ENCODE measurements at places on chromosomes 12 and 14. TPM values are rescaled to one million over a fixed set of nuclear protein-coding genes. Genes with fewer than 3 reads are reported as not detected.

Gene KLRK1
- total RNA-seq: 0.43 TPM

Gene PAPLN
- total RNA-seq: 1.6 TPM

Gene LBHD2
- total RNA-seq: not detected

Gene VRTN
- not detected for total RNA-seq

Gene HELB
- total RNA-seq: 38.3 TPM

Gene TSPAN31
- 23.0 TPM for total RNA-seq

Gene WNT5B
- total RNA-seq: 1.4 TPM

- DNase-seq: no peak
These were observed 5.5 kb upstream of the DDX23 start for GRCh38 chr12:48857278-48857994.

GRCh38 chr14:95533822-95534221 lies 1.0 kb upstream of the GLRX5 start:
- no peak for DNase-seq

DNA sequence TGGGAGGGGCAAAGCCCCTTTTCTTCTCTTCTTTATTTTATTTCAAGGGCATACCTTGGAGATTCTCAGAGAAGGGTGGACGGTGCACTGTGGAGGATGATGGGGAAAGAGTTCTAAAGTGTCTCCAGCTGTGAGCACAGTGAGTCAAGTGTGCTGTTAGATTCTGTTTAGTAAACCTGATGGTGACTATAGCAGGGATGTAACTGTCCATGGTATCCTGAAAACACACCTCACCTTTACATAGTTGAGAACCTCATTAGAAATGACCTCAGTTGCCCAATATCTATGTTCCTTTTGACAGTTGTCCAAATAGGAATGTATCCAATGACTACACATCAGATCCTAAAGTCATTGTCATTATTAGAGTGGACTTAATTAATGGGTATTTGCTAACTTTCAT lies 38.0 kb downstream of the CNTN1 start:
- DNase-seq: no peak

DNA sequence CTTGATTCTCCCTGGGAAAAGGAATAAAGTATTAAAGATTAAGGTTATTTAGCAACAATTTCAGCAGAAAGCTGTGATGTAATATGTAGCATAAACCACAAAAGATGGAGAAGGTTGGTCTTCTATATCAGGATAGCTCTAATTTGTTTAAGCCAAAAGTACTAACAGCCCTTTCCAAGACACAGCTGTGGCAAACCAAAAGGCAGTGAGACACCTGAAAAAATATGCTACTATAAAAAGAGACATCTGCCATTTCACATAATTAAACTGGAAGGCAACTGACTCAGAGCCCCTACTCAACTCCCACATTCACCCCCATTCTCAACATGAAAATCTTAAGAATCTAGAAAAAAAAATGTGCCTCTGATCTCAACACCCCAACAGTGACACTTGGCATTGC lies 390.2 kb upstream of the PRICKLE1 start:
- DNase-seq: no peak

DNA sequence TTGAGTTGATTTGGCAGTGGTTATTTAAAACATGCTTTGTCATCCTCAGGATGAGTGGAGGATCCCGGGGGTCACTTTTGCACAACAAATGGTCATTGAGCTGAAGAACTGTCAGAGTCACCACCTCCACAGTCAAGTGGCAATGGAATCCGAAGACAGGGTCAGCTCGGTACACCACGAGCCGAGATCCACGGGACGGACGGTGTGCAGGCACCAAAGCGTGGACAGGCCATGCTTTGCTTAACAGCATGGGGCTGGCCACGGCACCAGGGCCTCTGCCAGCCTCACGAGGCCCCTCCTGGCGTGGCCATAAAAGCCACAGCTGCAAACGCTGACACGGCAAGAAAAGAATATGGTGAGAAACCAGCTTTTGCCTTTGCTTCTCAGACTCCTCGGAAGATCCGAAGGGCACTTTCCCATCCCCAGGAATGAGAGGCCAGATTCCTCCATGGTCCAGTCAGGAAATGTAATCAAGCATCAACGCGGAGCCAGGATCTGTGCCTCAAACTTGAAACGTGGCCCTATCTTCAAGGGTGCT lies 152.2 kb upstream of the DIO3 start:
- no peak for DNase-seq

- DNase-seq: peak; percentile 17
These were observed 129.8 kb downstream of the TMX1 start for GRCh38 chr14:51369814-51370213.

DNA sequence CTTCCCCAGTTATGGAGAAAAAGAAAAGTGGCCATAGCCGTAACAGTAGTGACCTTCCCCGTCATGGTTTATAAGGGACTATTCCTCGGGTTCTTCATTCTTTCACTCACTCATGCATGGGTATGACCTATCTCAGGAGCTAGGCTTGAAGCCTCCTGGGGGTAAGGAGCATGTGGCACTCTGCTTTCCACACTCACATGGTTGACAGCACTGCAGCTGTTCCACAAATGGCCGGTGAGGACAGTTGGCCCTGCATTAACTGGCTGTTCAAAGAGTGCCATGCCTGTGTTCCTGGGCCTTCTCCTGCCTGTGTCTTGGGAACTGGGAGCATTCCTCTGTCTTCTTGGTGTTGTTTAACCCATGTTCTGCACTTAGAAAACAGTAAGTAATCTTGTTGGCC lies 66.2 kb upstream of the PNMA1 start:
- no peak for DNase-seq

DNA sequence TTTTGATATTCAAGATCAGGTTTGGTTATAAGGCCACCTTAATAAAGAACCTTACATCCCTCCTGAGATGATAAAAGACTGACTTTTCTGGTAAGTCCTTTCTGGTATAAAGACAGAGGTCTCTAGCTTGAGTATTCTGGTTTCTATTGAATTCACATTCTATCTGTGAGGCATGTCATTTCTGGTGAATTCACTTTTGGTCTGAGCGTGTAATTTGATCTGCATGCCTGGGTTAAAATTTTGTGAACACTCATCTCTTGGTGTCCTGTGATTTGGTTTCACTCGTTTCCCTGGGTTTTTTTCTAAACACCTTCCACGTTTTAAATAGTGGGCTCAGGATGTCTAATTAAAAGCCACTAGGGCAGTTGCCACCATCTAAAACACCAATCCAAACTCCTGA lies 12.2 kb downstream of the EIF5 start:
- DNase-seq: no peak

GRCh38 chr12:51829641-51830040 lies 18.9 kb downstream of the FIGNL2 start:
- no peak for DNase-seq

DNA sequence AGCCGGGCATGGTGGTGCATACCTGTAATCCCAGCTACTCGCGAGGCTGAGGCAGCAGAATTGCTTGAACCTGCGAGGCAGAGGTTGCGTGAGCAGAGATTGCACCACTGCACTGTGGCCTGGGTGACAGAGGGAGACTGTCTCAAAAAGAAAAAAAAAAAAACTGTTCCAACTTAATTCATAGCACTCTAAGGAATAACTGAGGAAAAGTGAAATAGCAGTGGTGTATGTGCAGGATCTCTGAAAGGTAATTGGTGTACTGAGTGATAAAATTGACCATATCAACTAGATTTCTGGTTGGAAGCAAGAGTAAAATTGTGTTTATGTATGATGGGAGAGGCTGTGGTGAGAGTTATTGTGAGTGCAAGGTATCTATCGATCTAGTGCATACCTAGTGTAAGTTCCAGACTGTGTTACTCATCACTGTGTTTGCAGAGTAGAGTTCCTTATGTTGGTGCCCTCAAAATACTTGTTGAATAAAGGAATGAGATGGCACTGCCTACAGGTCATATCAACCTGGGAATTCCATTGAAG lies 6.3 kb downstream of the CAND1 start:
- DNase-seq: no peak

GRCh38 chr12:95505039-95505438 lies 31.1 kb downstream of the METAP2 start:
- no peak for DNase-seq

DNA sequence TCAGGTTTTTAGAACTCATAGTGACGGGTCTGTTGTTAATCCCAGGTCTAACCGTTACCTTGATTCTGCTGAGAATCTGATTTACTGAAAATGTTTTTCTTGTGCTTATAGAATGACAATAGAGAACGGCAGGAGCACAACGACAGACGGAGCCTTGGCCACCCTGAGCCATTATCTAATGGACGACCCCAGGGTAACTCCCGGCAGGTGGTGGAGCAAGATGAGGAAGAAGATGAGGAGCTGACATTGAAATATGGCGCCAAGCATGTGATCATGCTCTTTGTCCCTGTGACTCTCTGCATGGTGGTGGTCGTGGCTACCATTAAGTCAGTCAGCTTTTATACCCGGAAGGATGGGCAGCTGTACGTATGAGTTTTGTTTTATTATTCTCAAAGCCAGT lies 34.4 kb downstream of the PSEN1 start:
- DNase-seq: no peak

DNA sequence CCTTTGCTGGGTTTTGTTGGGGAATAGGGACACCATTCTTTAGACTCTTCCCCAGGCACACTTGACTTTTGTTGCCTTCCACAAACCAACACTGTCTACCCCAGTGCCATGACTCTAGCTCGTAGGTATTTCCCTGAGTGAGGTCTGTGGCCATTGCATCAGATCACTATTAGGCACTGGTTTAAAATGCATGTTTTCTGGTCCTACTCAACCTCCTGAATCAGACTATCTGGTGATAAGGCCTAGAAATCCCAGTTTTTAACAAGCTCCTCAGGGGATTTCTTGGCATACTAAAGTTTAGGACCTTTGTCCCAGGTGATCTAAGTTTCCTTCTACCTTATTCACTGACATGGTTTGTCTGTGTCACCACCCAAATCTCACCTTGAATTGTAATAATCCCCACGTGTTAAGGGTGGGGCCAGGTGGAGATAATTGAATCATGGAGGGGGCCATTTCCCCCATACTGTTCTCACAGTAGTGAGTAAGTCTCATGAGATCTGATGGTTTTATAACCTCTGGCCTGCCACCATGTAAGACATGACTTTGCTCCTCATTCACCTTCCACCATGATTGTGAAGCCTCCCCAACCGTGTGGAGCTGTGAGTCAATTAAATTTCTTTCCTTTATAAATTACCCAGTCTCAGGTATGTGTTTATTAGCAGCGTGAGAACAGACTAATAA lies 87.8 kb upstream of the PSMC1 start:
- DNase-seq: no peak

DNA sequence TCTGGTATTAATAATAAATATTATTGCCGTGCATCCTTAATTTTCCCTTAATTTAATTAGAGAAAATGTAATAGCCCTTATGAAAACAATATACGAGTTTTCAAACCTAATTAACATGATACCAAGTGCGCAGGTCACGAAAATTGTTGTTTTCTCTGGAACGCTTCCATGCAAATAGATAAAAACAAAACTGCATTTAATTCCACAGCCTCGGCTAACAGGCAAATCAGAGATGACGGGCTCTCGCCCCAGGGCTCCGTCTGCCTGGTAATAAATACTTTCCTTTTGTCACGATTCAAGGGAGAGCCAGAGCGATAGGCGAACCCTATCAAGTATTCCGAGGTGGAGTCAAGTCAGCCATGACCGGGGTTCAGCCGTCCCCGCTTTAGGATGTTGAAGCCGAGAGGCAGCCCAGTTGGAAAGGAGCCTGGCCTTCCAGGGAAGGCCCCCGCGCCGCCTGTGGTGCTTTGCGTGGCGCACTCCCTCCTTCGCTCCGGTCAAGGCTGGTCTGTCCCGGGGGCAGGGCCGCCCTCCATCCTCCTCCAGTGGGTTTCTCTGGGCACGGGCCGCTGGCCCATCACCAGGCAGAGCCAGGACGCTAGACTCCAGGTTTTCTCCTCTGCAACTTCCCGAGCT lies 137.8 kb upstream of the GSC start:
- DNase-seq: no peak

DNA sequence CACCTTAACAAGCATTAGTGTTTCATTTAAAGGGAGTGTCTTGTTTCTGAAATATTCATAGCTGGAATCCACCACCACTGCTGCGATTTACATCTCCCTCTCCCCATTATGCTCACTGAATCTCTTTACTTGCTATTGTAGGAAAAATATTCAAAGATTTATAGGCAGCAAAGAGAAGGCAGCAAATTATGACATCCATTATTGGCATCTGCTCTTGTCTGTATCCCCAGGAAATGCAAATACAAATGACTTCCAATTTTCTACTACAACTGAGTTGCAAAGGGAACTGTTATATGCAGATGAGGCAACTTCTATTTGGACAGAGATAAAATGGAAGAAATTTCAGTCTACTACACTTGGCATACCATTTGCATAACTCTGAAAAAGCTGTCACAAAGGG lies 88.4 kb upstream of the PRKD1 start:
- DNase-seq: no peak

DNA sequence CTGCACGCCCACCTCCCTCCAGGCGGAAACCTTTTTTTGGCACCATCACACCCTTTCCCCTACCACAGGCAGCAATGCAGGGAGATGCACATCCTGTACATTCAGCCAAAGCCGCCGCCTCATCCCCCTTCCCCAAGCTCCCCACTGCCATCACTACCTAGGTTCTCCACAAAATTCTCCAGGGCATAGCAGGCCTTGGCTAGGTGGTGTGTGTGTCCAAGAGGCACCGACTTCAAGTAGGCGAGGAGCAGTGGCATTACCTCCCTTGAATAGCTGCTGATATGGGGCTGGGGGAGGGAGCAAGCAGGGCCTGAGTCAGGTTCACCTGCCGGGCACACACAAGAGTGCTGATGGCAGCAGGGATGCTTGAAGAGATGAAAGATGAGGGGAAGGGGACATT lies 3.6 kb downstream of the IPO4 start:
- DNase-seq: no peak

GRCh38 chr12:89663577-89664357 lies 44.9 kb downstream of the ATP2B1 start:
- DNase-seq: no peak

DNA sequence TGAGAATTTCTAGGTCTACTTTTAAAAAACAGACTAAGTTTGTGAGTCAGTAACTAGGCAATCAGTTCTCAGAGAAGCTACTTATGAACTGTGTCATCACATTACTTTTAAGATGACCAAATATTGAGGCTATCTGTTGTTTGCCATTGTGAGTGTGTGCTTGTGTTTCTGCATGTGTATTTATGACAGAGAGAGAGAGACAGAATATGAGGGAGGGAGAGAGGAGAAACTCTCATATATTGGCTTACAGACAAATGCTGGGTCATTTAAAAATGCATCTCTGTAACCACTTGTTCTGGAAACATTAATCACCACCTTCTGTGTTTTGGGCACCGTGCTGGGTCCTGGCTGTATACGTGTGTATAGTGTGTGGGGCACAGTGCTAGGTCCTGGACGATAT lies 161.5 kb upstream of the FRMD6 start:
- no peak for DNase-seq

- no peak for DNase-seq
These were observed 180.2 kb downstream of the FOXN3 start for GRCh38 chr14:89236851-89237250.

- no peak for DNase-seq
These were observed 15.3 kb downstream of the GPR132 start for GRCh38 chr14:105049753-105050550.

GRCh38 chr14:22955702-22956569 lies 954 bp downstream of the HAUS4 start:
- no peak for DNase-seq
